NB4 (cell line): ENCODE measurements at places on chromosomes 13 and 19.

DNA sequence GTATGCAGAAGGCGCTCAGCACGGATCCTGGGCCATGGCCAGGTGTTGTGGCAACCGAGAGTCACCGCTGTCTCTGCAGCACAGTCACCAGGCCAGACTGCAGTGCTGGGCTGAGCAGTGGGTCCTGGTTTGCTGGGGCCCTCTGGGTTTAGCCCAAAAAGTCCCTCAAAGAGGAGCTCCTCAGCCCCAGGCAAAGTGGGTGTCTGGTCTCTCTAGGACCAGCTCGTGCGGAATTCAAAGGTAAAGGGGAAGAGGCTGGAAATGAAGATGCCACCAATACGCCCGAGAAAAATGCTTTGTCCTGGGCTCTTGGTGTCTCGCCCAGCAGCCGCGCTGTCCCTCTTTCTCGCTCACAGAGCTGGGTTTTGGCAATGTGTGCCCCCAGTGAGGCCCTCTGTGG lies 38.5 kb upstream of the ANKRD10 start:
- DNase-seq: no peak

DNA sequence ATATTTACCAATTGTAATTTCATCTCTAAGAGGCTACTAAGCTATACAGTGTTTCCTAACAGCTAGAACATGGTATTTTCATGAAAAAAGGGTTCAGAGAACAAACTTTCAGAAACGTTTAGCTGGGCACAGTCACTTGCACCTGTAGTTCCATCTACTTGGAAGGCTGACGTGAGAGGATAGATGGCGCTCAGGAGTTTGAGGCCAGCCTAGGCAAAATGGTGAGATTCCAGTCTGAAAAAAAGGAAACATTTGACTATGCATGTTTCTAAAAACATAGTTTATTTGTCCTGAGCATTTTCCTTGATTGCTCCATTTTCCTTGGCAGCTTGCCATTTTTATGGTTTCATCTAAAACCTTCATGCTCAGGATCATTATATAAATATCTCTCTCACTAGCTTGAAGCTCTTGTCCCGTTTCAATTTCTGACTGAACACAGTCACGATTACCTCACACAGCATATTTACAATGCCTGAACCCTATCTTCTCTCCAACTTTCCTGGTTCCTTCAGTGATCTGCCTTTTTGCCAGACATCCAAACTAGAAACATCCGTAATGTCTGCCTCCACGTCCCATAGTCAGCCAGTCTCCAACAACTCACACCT lies 200.8 kb downstream of the RGCC start:
- DNase-seq: no peak

- DNase-seq: no peak
Measured at GRCh38 chr19:5341448-5341820, 822 bp upstream of the PTPRS start.

GRCh38 chr13:107852072-107852471 lies 363.3 kb downstream of the LIG4 start:
- no peak for DNase-seq

DNA sequence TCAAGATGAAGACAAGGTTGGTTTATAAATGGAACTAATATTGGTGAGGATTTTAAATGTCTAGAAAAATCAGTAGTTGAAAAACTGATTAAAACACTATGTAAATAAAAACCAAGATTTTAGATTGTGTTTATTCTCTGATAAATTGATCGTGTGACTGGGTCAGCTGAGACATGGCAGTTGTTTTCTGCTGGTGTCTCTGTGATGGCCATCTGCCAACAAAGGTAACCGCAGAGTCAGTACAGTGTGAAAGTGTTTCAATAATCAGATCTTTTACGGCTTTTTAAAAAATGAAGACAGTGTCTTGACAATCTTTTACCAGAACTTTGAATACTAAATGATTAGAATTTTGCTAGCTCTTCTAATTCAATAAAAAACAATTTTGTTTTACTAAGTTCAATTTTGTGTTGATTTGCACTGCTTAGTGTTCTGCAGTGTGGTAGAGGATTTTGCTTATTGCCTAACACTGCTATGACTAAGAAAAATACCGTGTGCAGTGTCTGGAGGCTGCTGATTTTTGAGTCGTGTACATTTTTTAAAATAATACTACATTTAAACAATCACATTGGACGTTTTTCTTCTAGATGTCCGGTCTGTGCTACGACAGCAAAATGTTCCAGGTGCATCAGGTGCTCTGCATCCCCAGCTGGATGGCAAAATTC lies 32.7 kb upstream of the GPR183 start:
- DNase-seq: no peak

DNA sequence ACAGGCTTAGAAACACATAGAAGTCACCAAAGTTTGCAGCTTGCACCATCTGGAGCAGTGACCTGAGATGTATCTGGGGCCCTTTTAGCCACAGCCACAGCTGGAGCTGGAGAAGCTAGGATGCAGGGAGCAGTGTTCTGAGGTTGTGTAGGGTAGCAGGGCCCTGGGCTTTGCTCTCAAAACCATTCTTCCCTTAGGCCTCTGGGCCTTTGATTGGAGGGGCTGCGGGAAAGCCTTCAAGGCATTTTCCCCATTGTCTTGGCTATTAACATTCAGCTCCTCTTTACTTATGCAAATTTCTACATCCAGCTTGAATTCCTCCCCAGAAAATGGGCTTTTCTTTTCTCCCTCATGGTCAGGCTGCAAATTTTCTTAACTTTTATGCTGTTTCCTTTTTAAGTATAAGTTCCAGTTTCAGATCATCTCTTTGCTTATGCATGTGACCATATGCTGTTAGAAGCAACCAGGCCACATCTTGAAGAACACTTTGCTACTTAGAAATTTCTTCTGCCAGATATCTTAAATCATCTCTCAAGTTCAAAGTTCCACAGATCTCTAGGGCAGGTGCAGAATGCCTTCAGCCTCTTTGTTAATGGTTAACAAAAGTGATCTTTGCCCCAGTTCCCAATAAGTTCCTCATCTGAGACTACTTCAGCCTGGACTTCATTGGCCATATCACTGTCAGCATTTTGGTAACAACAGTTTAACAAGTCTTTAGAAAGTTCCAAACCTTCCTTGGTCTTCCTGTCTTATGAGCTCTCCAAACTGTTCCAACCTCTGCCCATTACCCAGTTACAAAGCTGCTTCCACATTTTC lies 48.5 kb downstream of the NBEA start:
- no peak for DNase-seq

DNA sequence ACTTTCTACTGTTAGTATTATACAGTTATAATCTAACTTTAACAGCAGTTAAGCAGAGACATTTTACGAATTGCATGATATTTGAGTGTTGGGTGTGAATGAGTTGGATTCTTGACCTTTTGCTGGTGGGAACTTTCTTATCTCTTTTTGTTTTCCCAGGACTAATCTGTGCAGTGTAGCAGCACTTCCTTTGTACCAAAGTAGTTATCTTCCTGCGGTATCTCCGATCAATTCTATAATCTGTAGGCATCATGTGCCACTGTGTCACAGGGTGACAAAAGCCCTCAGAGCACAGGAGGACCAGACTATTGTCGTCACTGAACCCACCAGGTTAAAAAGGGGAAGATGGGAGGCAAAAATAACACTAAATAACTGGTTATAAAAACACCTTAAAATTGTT lies 823.5 kb downstream of the GPC5 start:
- no peak for DNase-seq

GRCh38 chr13:111339366-111340143 lies 19.1 kb downstream of the TEX29 start:
- DNase-seq: no peak

DNA sequence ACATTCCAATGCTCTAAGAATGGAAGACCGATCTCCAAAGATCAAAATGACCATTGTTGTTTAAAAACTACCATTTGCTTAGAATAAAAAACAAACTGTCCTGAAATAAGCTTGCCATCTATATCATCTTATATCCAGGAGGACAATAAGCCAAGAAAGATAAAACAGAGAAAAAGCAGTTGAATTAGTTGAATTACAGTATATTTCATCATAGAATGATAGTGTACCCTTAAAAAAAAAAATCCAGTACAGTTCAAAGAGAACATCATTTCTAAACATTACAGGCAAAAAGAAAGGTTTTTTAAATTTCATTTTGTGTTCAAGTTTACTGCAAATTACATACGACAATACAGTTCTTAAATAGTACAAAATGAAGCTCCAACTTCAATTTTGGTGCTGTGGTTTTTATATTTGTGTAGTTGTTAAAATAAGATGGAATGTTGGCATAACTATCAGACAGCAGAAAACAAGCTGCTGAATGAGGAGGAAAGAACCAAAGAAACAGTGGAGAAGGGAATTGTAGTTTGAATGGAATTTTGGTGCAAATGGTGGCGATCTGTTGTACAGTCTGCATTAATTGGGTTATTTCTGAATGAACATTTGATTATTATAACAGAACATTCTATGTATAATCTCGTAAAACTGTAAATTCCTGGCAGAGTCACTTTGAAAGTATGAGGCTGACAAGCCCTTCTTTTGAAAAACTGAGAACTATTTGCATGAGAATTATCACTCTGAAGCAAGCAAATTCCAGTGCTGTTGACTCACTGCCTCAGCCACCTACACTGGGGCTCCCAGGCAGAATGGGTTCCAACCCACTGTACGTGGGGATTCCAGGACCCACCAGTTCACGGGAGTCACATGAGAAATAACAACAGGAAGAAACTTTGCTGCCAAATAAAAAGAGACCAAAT lies 37.7 kb downstream of the LHFPL6 start:
- DNase-seq: no peak

DNA sequence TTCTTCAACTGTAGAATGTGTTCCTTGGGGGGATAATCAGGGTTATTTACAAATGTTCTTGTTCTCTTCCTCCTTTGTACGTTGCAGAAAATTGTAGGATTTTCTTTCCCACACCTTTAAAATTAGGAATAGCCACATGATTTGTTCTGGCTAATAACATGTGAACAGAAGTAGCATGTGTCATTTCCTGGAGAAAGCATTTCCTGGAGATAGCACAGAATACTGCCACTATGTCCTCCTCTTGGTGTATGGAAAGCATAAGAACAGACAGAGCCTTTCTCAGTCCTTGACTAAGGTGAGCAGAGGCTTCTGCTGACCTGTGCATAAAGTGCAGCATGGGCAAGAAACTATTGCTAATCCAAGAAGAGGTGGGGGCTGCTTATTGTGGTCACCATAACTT lies 101.8 kb downstream of the FAM216B start:
- DNase-seq: no peak

- no peak for DNase-seq
Measured at GRCh38 chr13:25214491-25215252, 42.6 kb upstream of the AMER2 start.

- no peak for DNase-seq
Measured at GRCh38 chr19:56866538-56866937, 26.0 kb upstream of the PEG3 start.

GRCh38 chr13:24179486-24179850 lies 18.9 kb downstream of the SPATA13 start:
- DNase-seq: no peak

DNA sequence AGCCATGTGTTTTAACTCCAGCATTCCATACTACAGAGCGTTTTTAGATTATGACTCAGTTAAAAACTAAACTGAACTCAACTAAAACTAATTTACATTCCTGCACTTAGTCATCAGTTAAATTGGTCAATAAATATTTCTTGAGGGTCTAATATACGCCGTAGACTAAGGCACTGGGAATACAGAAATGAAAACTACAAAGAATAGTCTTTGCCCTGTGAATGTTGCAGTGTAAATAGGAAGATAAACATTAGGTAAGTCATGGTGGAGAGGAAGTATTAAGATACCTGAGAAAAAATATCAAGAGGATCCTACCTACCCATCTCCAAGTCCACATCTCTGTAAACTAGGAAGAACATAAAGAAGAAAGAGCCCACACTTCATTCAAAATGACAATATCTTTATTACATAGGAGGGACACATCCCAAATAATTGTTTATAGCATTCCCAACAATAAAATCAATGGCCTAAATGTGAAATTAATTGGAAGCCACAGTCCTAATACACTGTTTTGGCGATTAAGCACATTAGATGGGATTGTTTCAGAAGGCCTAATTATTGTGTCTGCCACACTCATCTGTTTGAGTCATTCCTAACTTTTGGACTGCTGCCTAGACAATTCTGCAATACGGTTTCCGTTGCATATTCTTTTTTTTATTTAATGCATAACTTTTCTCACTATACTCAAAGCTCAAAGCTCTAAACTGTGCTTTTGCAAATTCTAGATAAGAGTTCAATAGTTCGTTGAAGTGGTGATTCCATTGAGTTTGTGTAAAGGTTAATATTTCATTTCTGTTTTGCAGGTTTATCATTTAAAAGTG lies 52.9 kb downstream of the MBNL2 start:
- DNase-seq: no peak

GRCh38 chr19:38303517-38304351 lies at the start of gene C19orf33:
Gene C19orf33, plus strand, starts transcription at chr19:38304251. Its CDS starts 11 bp downstream, at chr19:38304262.
- no peak for DNase-seq

GRCh38 chr13:31001647-31002046 lies 69.2 kb downstream of the TEX26 start:
- DNase-seq: no peak

DNA sequence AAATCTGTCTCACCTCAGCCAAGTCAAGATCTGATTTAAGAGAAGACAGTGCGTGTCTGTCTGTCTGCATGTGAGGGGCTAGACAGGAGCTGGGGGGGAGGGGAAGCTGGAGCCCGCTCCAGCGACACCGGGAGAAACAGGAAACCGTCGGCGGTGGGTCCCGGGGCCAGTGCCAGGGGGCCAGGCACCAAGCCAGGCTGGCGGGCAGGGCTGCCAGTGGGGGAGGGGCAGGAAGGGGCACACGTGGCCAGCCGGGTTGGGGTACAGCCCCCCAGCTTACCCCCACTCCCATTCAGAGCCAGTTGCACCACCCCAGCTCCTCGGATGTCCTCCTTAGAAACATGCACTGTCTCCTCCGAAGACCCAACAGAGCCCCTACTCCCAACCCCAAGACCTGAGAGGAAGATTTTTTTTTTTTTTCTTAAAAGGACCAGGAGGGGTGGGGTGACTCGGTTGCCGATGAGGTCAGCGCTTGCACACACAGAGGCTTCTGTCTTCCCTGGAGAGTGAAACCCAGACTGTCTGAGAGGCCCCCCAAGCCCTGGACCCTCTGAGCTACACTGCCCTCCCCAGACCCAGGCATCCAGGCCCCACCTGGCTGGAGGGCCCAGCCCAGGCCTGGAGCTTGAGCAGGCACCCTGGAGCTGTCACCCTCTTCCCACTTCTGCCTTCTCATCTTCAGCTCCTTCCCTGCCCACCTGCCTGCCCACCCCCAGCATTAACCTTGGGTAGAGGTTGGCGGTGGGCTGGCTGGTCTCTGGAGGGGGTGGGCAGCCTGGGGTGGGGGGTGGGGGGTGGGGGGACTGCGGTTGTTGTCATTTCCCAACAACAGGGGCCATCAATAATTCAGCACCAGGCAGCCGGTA lies 4.0 kb downstream of the ERF start:
- no peak for DNase-seq

DNA sequence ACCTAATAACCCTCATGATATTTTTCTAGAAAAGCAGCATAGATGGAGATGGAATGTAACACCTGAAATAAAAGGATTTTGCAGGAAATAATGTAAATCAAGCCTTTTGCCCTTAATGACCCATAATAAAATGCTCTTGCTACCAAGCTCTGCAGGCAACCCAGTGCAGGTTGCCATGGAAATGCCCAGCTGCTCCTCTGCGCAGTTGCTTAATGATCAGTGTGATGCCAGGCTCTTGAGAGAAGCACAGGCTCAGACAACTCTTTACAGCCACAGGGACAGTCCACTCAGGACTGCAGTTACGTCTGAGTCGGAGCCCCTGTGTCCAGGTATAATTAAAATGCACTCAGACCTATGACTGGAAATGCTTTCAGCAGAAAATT lies 165.5 kb downstream of the LACC1 start:
- DNase-seq: no peak
